ENCODE measurements at places on chromosomes 16 and 17.

GRCh38 chr16:48536614-48537200, 73.3 kb downstream of the N4BP1 start:
- DNase-seq, result no peak

DNA sequence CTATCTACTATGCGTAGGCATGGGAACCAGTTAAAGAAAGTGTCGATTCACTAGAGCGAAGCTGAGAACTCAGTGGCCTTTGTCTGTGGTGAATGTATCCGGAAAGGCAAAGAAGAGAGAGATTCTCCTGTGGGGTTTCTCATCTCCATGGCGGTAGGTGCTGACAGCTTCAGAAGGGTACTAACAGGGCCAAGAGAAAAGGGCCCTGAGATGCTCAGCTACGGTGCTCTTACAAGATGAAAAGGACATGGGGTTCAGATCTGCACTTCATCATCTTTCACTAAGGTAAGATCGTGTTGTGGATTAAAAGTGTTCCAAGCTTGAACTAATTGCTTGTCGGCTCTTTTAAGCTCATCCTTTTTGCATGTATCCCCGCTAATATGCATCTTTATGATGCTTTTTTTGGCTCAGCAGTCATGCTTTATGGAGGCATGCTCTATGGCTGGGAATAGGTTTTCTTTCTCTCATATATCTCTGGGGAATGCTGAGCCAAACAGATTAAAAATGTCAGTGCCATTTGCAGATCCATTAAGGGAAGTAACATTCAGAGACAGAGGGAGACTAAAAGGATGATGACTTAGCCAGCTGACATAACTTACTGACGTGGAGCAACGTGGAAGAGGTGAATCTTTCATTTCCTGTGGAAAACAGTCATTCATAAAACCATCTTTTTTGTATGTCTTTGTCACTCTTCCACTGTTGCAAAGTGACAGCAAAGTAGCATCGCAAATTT, 29.9 kb downstream of the KCNJ16 start:
- no peak for DNase-seq

- DNase-seq, result no peak
These were observed 68.0 kb downstream of the CNTNAP4 start for GRCh38 chr16:76345163-76345661.

DNA sequence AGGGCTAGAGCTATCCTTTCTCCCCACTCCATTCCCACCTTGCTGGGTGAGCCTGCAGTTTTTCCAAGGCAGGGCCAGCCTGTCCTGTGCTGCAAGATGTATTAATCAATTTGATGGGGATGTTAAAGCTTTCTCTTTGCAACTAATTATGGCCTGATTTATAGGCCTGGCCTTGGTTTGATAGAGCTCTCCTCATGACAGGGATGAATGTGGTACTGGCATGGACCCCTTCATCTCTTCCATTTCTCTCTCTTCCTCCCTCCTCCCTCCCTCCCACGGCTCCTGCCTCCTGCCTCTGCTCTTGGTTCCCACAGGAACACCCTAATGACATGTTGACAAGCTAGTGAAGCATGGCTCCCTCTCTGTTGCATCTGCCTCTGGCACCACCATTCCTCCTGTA, 47.2 kb upstream of the SKAP1 start:
- DNase-seq, result no peak

- no peak for DNase-seq
These were observed 2.5 kb upstream of the SLC13A2 start for GRCh38 chr17:28470914-28471366.
